SHP77 (cell line): ENCODE measurements at places on chromosomes 7 and 10.

DNA sequence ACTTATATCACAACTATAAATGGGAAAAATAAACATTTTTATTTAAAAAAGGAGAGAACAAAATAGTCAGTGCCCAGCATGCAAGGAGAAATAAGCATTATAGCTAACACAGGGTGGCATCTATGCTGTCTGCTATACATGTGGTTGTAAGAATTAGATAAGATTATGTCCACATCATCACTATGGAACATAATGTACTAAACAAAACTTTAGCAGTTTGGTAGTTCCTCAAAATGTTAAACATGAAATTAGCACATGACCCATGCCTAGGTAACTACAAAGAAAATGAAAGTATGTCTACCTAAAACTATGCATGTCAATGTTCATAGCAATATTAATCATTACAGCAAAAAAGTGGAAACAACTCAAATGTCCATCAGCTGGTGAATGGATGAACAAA, 28.7 kb upstream of the RUFY2 start:
- DNase-seq: no peak

GRCh38 chr7:132004529-132004928, 448.1 kb upstream of the PODXL start:
- no peak for DNase-seq

DNA sequence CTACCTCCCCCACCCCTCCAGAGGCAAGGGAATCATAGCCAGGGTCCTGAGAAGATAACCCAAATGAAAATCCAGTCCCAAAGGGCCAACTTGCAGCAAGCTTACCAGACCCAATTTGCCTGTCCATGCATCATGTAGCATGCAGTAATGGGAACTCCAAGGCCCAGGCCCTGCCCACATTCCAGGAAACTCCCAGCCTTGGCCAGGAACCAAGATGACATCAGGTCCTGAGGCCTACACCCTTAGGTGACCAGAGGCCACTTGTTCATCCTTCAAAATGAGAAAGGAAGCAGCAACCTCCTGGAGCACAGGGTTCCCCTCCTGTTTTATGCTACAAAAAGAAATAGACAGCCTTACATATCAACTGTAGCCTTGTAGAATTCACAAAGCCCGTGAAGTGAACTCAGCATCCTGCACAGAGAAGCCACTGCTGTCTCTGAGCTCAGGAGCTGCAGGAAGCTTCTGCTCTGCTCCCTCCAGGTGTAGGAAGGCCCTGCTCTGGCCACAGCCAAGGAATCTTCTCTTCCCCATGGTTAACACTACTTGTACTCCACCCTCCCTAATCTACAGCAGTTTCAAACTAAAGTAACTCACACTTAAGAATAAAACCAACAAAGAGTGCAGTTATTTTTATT, 30.3 kb upstream of the GRB10 start:
- DNase-seq: peak; percentile 57

- DNase-seq: no peak
These were observed 20.2 kb upstream of the SLC35G1 start for GRCh38 chr10:93873420-93874115.

GRCh38 chr10:125076891-125077541, 83.3 kb downstream of the CTBP2 start:
- DNase-seq: no peak

DNA sequence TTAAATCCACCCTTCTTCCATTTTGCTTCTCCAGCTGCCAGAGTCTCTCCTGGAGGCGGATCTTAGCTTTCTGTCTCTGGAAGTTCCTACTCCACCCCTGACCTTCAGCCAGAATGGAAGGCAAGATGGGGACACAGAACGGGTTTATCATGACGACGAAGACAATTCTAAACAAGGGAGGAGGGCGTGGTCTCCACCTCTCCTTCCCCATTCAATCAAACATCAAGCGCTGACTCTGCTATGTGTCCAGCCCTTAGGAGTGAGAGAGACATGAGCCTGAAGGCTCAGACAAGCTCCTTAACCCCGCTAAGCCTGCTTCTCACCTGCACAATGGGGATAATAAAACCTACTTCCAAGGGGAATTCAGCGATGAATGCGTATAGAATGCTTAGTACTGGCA, 3.1 kb downstream of the CYP17A1 start:
- DNase-seq: no peak

- no peak for DNase-seq
These were observed 7.6 kb downstream of the TMEM184A start for GRCh38 chr7:1548438-1548831.

DNA sequence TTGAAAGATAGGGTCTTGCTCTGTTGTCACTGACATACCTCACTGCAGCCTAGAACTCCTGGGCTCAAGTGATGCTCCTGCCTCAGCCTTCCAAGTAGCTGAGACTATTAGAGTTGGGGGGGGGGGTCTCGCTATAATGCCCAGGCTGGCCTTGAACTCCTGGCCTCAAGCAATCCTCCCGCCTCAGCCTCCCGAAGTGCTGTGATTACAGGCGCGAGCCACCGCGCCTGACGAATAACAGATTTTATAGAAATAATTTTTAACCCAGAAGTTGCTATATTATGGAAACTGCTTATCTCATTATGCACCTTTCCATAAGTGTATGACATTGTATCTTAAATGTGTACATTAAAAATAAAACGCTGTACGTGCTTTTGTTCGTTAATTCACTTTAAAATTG, 846 bp downstream of the ANKRD26 start:
- DNase-seq: no peak

- DNase-seq: no peak
These were observed 134.4 kb upstream of the CDK1 start for GRCh38 chr10:60643874-60644273.

DNA sequence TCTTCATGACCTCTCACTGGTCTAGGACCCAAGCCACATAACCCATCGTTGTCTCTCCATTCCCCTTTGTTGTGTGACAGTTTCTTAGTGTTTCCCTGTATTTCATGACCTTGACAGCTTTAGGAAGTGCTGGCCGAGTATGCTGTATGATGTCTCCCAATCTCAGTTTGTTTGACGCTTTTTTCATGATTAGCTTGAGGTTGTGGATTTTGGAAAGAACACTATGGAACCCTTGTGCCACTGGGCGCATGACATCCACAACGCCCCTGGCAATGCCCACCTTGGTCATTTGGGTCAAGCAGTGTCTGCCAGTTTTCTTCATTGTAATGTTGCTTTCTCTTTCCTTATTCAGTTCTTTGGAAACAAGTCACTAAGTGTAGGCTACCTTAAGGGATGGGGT, 52.3 kb downstream of the RBM33 start:
- no peak for DNase-seq
